ENCODE measurements at places on chromosomes 12 and 14.
A peak's percentile ranks its signal among the peaks of the same experiment; 100 is the strongest.

DNA sequence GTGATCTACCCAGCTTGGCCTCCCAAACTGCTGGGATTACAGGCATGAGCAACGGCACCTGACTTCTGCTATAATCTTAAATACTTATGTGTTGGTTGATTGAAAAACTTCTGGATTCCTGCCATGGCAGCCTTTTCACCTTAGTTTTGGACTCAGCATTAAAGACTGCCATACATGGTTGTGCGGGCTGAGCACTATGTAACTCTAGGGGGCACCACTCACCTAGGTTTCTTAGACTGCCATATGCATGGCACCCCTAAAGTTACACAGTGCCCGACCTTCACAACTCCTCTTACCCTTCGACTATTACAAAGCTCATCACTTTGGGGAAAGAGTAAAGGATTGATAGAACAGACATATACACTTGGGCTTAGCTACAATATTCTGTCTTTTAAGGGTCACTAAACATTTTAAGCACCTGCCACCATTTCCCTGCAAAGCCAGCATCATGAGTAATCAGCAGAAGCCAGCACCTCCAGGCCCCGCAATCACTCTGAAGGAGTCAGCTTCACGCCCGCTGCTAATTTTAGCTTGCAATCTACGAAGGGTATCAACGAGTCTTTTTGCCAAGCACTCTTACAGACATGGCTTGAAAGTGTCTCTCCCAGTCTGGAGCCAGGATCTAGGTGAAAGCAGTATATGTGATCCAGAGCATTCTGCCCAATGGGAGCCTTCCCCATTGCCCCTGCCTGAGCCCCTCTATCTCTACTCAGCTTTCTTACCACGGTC lies 59.8 kb downstream of the SUDS3 start:
- DNase-seq, result peak; percentile 13

- no peak for DNase-seq
Measured at GRCh38 chr12:117047810-117048584, 51.2 kb downstream of the TESC start.

GRCh38 chr12:113082486-113083148 lies 26.1 kb downstream of the DTX1 start:
- DNase-seq, result no peak

DNA sequence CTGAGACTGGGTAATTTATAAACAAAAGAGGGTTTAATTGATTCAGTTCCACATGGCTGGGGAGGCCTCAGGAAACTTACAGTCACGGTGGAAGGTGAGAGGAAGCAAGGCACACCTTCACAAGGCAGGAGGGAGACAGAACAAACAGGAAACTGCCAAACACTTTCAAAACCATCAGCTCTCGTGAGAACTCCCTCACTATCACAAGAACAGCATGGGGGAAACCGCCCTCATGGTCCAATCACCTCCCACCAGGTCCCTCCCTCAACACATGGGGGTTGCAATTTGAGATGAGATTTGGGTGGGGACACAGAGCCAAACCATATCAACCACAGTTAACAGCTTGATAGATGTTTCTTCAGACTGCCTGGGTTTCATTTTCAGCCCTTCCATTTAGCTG lies 6.2 kb upstream of the GNPNAT1 start:
- no peak for DNase-seq

DNA sequence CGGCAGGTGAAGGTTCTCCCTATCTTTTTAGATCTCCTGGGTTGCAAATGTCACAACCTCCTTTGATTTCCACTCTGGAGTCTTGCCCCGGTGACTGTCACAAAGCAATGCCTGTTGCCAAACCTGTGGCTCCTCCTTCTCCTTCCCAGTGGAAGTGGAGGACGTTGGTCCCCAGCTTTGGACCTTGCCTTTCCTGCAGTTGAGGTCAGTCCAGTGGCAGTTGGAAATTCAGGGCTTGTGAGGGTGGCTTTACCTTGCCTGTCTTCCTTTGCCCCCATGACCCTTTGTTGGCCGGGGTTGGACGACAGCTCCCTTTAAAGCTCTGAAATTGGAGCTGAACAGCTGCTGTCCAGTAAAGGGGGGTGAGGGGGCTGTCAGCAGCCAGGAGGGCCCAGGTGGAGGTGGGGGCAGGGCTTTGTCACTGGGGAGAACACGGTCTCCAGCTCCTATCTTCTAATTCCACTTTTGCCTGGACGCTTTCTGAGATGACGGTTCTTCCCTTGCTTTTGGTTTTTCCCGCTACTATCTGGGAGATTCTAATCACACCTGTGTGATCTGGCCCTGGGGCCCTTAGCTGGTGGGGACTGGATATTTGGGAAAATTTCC lies 4.1 kb downstream of the TEAD4 start:
- peak; percentile 32 for DNase-seq

- no peak for DNase-seq
Measured at GRCh38 chr14:101029668-101030290, 126.3 kb upstream of the RTL1 start.

DNA sequence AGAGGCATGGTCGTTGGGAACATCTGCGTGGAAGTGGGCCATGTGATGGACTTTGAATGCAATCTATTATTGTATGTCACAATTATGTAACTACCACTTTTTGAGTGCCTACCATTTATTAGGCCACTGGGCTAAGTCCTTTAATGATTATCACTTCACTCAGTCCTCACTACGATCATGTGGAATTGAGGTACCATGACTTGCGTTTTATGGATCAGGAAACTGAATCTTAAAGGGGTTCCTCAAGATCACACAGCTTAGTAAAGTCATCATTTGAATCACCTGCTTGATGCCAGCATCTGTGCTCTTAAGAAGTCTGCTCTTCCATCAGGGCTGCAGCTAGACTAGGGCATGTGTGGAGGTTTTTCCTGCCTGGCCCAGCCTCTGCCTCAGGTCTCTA lies 136.7 kb downstream of the DAD1 start:
- DNase-seq, result no peak

GRCh38 chr14:90111895-90112534 lies 50.2 kb downstream of the KCNK13 start:
- DNase-seq, result no peak

DNA sequence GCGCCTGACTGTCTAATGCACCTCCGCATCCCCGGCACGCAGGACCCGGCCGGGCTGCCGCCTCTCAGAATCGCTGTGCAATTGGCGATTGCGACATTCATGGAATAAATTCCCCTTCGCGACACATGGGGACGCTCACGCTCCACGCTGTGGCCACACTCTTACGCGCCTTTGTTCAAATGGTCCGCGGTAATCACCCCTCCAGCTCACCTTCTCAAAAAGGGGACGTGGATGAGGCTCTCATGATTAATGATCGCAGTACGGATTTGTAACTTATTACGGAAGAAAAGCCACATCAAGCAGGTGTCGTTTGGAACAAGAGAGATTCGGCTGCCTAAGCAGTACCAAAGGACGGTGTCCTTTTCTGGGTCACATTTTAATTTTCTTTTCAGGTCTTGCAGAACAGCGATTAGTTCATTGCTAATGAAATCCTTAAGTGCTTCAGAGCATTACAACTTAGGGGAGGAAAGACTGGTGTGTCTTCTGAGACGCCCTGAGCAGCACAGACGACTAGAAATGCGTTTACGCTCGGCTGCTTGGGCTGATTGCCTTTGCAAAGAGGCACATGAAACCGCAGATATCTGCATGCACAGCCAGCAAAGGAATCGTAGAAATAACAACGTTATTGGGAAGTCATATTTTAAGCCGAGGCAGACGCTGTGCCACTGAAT lies 37.3 kb upstream of the ADGRD1 start:
- peak; percentile 87 for DNase-seq

- no peak for DNase-seq
Measured at GRCh38 chr12:101612160-101612916, 17.6 kb downstream of the MYBPC1 start.

DNA sequence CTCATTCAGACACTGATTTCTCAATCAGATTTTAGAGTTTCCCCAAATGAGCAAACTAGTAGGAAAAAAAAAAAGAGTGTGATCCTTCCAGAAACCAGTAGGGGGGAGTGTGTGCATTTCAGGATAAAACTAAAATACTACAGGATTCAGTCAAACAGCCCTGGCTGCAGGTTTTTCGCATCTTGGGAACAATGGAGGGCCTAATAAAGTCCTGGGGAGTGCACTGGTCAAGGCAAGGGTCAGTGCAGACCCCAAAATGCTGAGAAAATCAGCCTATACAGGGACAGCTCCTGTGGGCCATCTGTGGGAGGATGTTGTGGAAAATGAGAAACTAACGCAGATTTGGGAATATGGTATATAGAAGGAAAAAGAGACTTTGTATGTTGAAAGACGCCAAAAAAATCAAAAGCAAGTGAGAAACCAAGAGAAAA lies 22.2 kb upstream of the ABCD4 start:
- DNase-seq, result peak; percentile 28

- no peak for DNase-seq
Measured at GRCh38 chr12:28884904-28885679, 264.0 kb upstream of the FAR2 start.

GRCh38 chr14:41873686-41874317 lies 267.1 kb downstream of the LRFN5 start:
- DNase-seq, result no peak

GRCh38 chr12:63995512-63995911 lies 151.0 kb downstream of the SRGAP1 start:
- DNase-seq, result peak; percentile 87

GRCh38 chr14:33940561-33941011 lies 10.3 kb downstream of the EGLN3 start:
- no peak for DNase-seq

GRCh38 chr14:102920998-102921304 lies 1.5 kb upstream of the AMN start:
- DNase-seq, result no peak

DNA sequence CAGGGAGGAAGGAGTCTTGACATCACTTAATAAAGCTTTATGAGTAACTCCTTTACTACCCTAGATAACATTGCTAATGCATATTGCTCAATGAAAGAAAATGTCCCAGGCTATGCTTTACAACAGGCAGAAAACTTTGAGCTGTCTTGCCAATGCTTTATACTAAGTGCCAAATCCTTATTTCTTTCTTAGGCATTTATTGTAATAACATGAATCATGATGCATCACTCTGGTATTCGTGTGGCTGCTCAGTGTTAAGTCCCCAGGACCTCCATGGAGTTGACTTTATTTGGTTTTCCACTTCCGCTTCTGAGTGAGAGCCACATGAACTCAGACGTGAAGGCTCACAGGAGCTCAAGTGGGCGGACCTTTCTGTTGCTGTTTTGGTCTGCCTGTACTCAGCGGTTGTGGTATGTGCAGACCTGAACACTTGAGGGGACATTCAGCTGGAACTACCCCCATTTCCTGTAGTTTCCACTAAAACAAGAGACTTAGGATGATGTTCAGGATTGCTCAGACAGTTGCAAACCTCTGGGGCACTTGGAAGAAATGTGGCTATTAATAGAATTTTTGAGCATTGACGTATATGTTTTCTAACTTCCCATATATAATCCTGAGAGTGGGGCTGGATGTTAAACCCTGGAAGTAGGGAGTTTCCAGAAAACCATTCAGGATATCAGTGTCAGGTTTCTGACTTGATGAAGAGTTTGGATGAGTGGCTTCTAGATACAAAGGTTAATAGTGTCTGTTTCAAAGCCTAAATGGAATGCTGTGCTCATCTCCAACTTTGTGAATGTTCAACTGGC lies 258.6 kb downstream of the MSRB3 start:
- DNase-seq, result no peak

DNA sequence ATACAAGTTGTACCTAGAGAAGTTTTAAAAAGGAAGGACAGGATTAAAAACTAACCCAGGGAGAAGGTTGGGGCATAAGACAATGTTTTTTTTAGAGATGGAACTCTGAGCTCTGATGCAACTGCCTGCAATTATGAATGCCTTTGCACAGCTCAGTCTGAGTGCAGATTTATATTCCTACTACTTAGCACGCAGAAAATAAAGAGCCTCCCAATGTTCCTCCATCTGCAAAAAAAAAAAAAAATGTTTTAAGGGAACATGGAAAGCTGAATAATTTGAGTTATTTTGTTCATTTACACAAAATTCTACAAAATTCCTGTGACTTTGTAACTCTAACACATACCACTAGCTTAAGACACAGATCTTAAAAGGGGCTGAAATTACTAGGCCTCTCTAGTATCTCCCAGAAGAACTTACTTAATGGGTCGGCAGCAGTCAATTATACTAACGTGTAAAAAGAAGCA lies 15.7 kb downstream of the CLIP1 start:
- no peak for DNase-seq

- DNase-seq, result no peak
Measured at GRCh38 chr12:15131431-15131830, 89.8 kb downstream of the RERG start.

DNA sequence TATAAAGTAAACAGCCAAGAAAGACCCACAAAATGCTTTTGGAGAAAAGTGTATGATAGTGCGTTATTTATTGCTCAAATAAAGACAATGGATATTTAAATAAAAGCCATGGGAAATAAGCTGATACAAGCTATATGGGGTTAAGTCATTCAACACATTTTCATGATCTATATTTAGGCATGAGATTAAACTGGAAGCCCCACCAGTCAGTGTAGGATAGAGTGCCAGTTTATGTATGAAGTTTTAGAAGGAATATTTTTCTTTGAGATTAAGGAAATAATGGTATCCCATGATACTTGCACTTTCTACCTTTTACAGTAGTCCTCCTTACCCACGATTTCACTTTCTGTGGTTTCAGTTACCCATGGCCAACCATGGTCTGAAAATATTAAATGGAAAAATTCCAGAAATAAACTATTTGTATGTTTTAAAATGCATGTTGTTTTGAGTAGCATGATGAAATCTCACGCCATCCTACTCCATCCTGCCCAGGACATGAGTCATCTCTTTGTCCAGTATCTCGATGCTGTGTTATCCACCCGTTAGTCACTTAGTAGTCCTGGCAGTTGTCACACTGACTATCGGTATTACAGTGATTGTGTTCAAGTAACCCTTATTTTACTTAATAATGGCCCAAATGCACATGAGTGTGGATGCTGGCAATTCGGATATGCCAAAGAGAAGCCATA lies 22.3 kb downstream of the SYT1 start:
- DNase-seq, result no peak

GRCh38 chr14:21978184-21978998 lies 304.8 kb upstream of the OR4E1 start:
- DNase-seq, result peak; percentile 44

DNA sequence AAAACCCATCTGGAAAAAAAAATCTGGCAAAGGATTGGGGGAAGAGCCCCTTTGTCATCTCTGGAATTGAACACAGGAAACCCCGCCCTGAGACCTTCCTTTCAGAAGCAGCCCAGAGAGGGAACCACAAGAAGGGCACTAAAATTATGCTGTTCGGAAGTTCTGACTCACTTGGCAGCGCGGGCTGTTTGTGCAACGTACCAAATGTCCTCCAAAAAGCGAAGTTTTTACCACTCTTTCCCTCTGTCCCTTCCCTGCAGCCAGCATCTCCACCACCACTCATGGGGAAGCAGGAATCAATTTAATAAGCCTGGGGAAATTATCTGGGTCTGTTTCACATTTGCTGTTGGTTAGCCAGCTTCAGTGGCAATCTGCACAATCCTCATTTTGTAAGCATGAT lies 3.2 kb upstream of the SYNE3 start:
- no peak for DNase-seq

DNA sequence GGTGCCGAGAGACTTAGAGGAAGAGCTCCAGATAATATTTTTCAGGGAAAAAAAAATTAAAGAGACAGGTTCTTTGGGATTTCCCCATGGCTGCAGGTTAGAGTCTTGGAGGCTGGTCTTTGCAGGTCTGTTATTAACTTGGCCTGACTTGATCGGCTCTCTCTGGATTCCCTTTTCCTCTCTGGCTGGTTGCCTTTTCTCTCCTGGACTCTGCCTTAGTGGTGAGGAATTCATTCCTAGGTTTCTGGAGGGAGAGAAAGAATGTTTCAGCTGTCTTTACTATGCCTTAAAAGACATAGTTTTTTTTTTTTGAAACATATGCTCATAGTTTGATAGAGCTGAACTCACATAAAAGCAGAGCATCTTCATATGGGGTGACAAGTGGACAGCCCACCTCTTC lies 336.3 kb downstream of the BMP4 start:
- DNase-seq, result no peak
